ENCODE measurements at places on chromosomes 1 and 21.

- H3K36me3 ChIP-seq: peaks cover 4% of the 10 kb centered on the region
- no peak overlapping the region for H3K4me3 ChIP-seq
- H3K4me1 ChIP-seq: peaks cover 45% of the 10 kb centered on the region
Measured at GRCh38 chr1:58755468-58755872, 28.4 kb downstream of the JUN start.

DNA sequence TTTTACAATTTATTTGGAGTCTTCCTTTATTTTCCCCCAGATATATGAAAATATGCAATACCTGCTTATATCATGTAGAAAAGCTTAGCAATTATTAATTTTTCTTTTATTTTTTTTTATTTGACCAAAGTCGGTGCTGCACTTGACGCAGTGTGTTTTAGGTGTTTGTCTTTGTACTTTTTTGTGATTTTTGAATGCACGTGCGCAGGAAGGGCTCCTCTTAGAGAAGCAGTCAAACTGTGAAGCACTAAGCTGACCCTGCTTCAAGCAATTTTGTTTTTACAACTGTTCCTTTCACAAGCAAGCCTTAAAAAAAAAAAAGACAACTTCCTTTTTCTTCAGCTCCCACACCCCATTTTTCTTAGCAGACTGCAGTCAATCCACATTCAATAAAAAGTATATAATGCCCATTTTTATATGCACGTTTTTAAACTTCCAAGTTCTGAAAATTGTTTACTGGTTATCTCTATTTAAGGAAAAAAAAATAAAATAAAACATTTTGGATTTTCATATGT is 267.4 kb downstream of the TM2D1 start:
- H3K4me1 ChIP-seq: peaks cover 9% of the 10 kb centered on the region
- DNase-seq: no peak
- H3K27ac ChIP-seq: no peak overlapping the region
- no peaks in the 10 kb centered on the region for H3K36me3 ChIP-seq

GRCh38 chr1:203581841-203582240 is 44.8 kb upstream of the ATP2B4 start:
- H3K27ac ChIP-seq: no peak overlapping the region
- H3K27me3 ChIP-seq: no peaks in the 10 kb centered on the region
- no peaks in the 10 kb centered on the region for H3K36me3 ChIP-seq
- DNase-seq: no peak
- no peak overlapping the region for H3K4me3 ChIP-seq
- H3K4me1 ChIP-seq: no peaks in the 10 kb centered on the region

- H3K27ac ChIP-seq: no peak overlapping the region
- peaks cover 24% of the 10 kb centered on the region for H3K4me1 ChIP-seq
- H3K4me3 ChIP-seq: no peak overlapping the region
- no peaks in the 10 kb centered on the region for H3K36me3 ChIP-seq
- no peak for DNase-seq
Measured at GRCh38 chr1:16924919-16925477, 3.3 kb downstream of the CROCC start.
